ENCODE measurements at places on chromosomes 2 and 18.

GRCh38 chr18:68181956-68182355, 533.0 kb downstream of the TMX3 start:
- no peak for DNase-seq

DNA sequence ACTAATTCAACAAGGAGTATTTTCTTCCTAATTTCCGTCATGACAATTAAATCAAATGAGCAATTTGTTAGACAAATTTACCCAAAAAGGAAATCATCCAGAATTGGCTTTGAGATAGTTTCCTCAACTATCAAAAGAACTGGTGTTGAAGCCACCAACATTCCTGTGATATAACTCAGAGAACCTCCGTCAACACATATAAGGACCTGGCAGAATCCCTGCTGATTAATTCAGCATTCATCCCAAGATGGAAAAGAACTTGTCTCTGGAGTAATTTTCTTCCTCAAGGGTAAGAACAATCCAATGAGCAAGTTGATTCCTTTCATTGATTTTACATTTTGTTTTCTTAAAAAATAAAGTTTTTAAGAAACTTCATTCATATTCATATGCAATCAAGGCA, 62.0 kb downstream of the MBD2 start:
- no peak for DNase-seq

DNA sequence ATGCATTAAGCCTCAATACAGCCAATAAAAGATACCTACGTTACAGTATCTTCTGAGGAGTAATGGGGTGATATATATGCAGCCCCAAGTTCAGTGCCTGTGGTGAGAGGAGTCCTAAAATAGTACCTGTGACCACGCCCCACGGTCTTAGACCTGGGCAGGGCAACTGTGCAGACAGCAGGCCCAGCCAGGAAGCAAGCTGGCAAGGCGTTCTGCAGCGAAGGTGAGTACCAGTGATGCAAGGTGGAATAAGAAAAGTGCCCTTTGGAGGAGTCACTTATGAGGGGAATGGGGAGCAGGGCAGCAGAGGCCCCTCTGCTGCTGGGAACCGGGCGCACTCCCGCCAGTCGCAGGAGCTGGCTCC, 12.7 kb upstream of the MAP3K2 start:
- no peak for DNase-seq

DNA sequence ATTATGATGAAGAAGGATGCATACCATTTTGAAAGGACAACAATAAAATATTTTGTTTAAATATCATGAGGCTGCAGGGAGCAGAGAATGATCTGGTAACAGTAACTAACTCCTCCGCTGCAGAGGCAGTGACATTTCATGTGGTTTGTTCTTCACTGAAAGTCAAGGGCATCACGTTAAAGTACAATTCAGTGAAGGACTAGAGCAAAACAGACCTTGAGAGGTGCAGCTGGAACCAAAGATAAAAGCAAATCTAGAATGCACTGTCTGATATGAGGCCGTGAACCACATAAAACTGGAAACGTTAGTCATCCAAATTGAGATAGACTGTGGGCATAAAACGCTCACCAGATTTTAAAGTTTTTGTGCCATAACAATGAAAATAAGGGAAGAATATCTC, 522.9 kb upstream of the TNP1 start:
- DNase-seq: no peak

GRCh38 chr18:41977233-41977632, 22.2 kb downstream of the PIK3C3 start:
- no peak for DNase-seq

DNA sequence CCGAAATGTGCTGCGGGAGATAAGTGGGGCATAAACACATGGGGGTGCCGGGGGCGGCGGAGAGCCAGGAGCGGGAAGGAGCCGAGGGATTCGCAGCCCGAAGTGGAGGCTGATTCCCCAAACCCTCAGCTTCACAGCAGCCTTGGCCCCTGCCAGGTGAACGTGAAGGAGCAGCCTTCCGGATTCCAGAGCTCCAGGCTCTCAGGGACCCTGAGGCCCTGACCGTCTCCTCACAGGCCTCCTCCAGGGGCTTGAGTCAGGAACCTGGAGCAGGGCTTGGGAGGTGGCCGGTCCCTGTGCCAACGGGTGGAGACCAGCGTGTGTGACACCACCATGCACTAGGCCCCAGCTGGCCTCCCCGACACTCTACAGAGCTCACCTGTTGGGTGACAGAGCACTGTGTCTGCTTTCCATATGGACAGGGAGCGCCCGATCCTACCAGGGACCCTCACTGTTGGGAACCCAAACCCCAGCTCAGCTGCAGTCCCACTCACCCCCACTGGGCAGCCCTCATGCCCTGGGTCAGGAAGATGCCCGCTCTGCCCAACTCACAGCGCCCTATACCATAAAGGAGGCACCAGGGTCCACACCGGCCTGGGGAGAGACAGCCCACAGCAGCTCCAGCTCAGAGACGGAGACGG, 117.6 kb upstream of the OTOS start:
- no peak for DNase-seq

DNA sequence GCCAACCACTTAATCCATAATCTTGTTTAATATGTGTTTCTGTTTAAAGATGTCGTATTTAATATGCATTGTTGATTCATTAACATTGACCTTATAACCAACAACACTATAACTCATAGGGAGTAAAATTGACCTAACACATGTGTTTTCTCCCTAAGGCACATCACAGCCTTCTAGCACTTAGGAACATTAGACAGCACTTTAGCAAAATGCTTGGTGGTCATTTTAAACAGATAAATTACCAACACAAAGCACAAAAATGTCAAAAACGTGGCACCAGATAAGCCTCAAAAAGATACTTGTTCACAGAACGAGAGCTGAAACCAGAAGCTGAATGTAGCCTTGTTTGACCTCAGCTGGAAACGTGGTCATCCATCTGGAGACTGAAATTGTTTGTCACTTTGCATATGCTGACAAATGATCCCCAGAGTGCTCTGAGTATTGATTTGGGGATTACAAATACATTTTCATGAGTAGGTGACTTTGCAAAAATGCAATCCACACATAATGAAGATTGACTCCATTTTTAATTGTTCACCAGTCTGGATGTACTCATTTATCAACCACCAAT, 139.2 kb downstream of the CCDC102B start:
- DNase-seq: no peak

DNA sequence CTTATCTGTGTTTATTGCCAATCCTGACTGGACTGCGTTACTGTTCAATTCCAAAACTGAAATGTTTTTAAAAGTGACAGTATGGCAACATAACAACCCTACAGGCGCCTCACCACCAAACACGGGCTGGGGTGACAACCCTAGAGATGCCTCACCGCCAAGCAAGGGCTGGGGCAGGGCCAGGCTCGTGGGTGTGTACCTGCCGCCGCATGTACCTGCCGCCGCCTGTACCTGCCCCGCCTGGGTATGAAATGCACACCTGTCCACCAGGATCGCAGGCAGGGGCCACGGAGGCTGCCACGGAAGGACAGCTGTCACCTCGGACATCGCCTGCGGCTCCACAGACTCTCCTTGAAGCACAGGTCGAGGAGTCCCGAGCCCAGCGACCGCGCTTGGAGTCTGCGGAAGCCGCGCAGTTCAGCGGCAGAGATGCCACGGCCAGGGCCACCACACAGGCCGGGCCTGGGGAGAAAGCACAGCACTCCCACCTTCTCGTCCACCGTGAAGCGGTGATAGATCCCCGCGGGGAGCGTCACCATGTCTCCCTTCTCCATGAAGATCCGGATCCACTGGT, 18.9 kb downstream of the ADI1 start:
- DNase-seq: no peak

DNA sequence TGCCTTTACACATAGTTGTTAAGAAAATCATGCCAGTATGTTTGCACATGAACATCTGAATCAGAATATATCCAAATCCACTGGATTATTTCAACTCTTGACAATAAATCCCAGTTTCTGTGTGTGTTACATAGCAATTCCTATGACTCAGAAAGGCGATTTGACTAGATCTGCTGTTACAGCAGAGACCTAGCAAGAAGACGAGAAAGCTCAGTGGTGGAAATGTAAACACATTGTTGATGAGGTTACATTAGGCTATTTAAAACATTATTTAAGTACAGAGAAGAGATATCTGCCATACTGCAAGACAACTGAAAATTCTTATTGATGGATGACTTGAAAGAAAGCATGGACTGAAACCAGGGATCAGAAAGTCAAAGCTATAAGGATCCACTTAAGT, 73.0 kb upstream of the SMIM21 start:
- no peak for DNase-seq

DNA sequence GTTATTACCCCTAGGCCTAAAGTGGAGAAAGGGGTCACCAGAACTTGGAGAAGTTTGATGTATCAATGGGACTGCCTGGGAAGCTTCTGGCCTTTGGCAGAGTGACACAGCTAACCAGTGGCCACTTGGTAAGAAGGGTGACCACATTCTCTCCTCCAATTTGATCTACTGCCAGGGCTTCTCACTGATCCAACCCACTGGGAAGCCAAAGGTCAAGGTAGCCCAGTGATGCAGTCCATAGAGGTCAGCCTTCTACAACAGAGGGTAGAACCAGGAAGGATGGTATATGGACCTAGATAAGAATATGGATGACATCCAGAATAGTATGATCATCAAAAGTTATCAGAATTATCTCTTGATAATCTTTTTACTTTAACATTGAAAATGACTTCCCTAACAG, 493.6 kb downstream of the NYAP2 start:
- no peak for DNase-seq

DNA sequence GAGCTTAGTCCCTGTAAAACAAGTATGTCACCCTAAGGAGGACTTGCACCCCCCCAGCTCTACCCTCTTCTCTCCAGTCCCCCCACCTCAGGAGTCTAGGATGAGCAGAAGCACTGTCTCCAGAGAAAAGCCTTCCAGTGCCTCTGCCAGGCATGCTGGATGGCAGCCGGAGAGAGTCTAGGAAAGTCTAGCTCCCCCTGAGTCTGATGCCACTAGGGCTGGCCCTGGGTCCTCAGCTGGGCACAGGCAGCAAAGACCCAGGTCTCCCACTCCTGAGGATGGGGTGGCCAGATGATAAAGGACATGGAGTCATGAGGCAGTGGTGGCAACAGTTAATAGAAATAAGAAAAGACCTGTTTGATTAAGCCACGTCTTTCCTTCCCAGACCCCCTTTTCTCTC, 225.6 kb downstream of the CYP26B1 start:
- no peak for DNase-seq

DNA sequence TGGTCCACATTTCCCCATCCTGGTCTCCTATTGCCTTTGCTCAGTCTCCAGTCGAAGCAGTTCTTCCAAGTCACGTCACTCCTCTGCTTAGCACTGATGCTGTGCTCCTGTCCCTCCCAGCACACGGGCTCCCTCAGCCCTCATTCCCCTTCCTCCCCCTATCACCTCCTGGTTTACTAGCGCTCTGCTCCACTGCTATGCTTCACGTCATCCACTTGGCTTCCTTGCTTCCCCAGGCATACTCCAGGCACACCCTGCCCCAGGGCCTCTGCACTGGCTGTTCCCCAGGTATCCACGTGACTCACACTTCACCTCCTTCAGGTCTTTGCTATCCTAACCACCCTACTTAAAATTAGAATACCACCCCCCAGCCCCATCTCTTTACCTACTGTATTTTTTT, 269.3 kb downstream of the GLI2 start:
- DNase-seq: no peak
